Pulmonary artery endothelial cell (primary cell): ENCODE measurements at places on chromosomes 7 and 10.

DNA sequence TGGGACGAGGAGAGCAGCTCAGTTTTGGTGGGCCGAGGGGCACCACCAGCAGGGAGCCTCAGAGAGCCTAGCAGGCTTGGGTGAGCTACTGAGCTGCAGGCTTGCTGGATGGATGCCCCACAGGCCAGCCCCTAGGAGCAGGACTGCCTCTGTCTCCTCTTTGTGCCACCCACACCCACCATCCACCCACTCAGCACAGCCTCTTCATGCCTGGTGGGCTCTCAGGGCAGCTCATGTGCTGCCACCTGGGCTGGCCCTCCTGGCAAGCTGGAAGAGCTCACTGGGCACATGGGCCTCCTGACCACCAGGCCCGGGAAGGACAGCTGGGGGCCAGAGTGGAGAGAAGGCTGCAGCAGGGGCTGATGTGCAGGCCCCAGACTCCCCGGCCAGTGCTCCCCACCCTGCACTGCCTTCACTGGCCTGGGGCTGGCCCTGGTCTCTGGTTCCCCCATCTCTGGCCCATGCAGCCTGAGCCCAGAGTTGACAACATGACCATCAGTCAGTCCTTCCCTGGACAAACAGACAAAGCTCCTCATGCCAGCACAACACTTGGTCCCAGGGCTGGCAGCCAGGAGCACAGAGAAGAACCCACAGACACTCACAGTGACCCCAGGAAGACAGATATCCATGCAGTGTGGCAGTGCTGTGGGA lies 8.2 kb downstream of the RASGEF1A start:
- no peak for DNase-seq

DNA sequence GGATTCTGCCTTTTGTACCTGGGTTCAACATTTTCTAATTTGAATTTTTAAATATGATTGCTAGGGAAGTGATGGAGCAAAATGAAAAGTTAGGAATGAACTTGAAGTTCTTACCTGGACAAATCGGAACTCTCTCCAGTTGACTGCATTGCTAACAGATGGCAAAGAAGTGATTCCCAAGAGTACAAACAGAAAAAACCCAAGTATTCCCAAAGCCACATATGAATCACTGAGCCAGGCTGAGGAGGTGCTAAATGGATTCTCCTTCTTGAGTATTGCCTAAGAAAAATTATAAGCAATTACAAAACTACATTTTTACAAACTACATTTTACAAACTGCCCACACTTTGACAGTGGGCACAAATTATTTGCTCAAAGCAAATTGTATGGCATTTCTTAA lies 25.9 kb downstream of the STEAP4 start:
- DNase-seq, result no peak

DNA sequence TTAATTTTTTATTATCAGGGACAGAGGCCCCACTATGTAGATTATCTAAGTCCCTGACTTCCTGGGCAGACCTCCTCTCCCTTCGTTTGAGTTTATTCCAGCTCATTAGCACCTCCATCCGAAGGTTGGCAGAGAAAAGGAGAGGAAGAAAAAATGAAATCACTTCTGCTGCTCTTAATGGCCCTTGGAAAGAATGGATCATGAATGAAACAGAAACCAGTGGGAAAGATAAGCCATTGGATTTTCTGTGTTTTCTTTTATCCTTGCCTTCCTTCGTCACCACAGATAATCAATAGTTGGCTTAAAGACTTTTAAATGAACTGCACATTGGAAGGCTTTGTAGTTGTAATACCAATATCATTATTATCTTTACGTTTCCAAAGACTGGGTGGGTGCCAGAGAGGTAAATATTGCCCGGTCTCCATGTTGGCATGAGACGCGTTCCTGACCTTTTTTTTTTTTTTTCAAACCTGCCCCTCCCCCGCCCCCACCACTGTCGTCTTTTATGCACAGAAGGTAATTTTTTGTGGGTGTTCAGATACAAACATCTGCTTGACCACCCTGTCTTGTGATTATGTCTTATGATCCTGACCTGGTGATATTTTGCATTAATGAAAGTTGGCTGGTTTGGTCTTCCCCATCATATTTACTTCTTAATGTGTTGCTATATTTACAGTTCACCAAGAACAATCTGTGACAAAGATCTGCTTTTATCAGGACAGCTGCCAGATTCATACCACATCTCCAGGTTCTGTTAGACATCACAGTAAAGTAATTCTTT lies 116.8 kb downstream of the ARID5B start:
- no peak for DNase-seq

- DNase-seq, result no peak
These were observed 42.6 kb downstream of the TMEM270 start for GRCh38 chr7:73903321-73904218.
